ENCODE measurements at places on chromosomes 5 and 9. TPM values are rescaled to one million over a fixed set of nuclear protein-coding genes. Genes with fewer than 3 reads are reported as not detected.

Gene FBP1
- 1.2 TPM for total RNA-seq

Gene PHAX
- 42.8 TPM for total RNA-seq

Gene NR6A1
- 0.74 TPM for total RNA-seq

Gene PCDHA10
- total RNA-seq: not detected

Gene RASGRF2
- total RNA-seq: 15.8 TPM

Gene IL5
- 1.7 TPM for total RNA-seq

Gene KIF24
- 5.9 TPM for total RNA-seq

- DNase-seq: no peak
Measured at GRCh38 chr5:87103616-87104287, 163.9 kb upstream of the RASA1 start.

DNA sequence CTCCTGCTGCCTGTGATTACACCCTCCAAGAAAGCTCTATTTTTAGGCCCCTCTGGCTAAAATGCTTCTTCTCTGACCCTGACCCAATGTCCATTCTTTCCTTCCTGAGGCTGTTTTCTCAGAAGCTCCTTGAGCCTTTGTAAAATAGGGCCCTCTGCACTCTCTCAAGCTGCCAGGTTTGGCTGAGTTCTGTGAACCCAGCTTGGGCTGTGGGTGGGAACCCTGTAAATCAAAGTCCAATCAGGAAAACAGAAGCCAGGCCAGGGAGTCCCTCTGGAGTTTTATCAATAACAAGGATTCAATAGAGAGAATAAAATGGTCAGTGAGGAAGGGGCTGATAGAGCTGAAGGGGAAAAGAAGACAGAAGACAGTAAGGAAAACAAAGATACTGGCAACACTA lies 43.7 kb upstream of the ERCC6L2 start:
- DNase-seq: no peak

DNA sequence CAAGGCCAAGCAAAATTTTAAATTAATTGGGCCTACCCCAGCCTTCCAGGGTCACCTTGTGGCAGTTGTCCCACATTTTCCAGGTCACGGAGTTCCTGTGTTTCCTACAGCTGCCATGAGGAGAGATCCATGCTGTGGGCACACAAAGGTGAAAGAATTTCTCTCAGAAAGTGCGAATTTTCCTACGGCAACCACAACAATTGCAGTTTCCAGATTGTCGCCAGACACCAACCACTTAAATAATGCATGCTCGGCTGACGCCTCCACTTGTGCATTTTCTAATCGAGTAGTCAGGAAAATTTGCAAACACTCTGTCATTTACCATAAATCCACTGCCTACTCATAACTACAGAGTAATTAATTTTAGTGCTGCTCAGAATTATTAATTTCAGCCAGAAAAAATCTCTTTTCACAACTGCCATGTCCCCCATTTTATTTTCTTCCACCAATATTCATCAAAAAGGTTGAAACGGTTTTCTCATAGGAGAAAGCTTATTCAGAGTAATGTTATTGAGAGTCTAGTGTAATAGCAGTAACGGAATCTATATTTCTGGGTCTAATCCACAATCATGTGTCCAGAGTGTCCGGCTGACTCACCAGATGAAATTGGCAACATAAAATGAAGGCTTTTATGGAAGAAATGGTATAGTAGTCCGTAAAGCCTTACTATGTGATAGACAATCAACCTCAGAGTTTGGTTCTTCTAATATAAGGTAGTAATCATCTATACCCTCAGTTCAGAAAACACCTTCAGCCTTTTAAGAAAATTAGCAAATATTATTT lies 389.8 kb downstream of the NR2F1-AS1 start:
- DNase-seq: no peak

GRCh38 chr9:114588210-114588609 lies 641 bp downstream of the ATP6V1G1 start:
- DNase-seq: peak; percentile 34

GRCh38 chr5:105740242-105740641 lies 1930.5 kb downstream of the EFNA5 start:
- DNase-seq: no peak

DNA sequence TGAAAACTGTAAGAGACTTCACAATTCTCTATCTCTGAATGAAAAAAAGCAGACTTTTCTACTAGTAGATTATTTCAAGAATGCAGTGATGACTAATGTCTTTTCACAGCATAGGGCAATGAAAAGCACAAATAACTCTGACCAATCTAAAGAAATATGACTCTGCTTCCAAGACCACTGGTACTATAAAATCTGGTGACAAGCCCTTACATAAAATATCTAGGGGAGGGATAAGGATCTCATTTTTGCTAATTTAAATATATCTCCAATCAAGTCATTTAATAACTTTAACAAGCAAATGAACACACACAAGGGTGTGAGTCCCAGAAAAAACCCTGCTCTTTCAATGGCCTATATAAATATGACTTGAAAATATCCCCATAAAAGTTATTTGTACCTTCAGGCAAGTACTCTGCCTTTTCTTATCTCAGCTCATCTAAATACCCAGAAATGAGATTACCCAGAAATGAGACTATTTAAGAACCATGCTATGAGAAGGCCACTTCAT lies 105.2 kb downstream of the GNAQ start:
- no peak for DNase-seq

- no peak for DNase-seq
Measured at GRCh38 chr5:73751254-73751914, 125.4 kb downstream of the ARHGEF28 start.

DNA sequence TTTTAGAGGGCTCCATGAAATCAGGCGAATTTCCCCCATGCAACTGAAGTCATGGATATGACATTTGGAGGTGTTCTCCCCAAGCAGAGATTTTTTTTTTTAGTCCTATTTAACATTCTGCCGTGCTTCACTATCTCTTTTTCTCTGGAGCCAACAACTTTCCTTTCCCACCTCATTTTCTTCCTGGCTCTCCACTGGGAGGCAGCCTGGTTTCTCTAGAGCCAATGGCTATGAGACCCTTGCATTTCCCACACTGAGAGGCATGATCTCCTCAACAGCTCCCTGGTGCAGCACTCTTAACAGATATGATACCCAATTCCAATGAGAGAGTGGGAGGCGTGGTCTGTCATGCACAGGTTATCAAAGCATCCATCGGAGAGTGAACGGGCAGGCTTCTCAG lies 310.8 kb downstream of the DRD1 start:
- DNase-seq: no peak

DNA sequence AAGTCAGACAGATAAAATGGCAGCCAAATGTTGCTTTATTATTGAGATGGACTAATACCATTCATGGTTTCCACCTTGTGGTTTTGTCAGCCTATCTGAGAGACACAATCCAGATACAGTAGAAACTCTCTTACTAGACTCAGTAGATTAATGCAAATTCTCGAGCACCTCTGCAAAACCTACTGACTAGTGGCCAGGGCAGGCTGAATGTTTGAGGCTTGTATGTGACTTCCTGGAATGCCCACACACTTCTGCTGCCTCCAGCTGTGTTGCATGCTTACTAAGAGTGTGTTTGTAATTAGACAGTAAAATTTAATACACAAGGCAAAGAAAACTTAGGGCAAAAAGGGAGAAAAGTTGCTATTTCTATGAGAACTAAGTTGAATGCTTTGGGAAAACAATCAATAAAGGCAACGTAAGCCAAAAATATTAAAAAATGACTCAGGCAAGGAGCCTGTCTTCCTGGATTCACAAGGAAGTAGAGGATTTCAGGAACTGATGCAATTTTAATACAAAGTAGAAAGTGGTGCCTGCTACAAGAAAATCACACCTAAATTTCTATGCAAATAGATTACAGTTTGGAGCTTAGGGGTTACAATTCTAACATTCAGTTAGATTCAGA lies 30.2 kb upstream of the CCNG1 start:
- DNase-seq: no peak

DNA sequence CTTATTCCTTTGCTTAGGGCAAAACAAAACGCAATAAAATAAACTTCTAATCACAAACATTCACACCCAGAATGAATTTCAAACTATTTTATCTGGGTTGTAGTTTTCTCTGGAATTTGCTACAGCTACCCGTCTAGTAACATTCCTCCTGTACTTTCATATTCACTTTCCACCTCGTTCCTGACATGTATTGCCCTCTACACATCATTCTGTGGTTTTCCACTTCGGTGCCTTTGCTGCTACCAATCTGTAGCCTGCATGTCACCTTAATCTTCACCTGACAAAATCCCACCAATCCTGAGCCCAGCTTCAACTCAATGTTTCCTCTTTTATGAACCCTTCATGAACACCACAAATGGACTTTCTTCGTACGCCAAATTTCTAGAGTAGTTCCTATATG lies 694.1 kb upstream of the C9orf72 start:
- no peak for DNase-seq

GRCh38 chr5:4580772-4581171 lies 559.4 kb upstream of the ADAMTS16 start:
- DNase-seq: no peak

- no peak for DNase-seq
Measured at GRCh38 chr5:64637837-64638443, 52.4 kb upstream of the SHISAL2B start.

DNA sequence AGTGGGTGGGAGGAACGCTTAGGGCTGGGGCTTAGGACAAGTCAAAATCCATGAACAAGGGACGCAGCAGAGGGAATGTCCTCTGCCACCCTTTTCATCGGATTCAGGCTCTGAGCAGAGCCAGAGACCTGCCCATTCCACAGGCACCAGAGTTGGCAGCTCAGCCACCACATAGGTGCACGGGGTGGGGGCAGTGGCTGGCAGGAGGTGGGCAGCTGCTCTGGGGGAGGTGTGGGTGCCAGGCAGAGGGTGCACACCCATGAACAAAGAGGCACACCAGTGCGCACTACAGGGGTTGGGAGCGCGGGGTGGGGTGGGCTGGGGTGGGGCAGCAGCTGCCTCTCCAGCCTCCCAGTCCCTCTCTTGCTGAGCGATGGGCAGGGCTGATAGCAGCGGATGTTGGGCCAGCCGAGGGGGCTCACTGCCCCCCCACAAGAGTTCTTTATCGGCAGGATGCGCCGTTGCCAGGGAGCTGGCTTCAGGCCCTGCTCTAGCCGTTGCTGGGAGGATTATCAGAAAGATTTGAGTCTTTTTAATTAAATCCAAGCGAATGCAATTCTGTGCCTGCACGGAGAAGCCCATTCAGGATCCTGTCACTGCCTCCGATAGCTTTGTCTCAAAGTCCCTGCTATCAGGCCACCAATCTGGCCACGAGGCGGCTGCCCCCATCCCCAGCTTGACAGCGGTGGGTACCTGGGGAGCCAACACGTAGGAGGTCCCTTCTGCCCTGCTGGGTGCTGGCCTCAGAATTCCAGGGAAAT lies 64.3 kb upstream of the LMX1B start:
- DNase-seq: no peak

GRCh38 chr9:76456202-76456926 lies 2.6 kb upstream of the GCNT1 start:
- DNase-seq: peak; percentile 47

- DNase-seq: peak; percentile 54
Measured at GRCh38 chr5:179974946-179975712, 67.4 kb upstream of the TBC1D9B start.

- DNase-seq: no peak
Measured at GRCh38 chr5:179833709-179834070, 13.0 kb downstream of the SQSTM1 start.

GRCh38 chr5:138460032-138460693 lies 5.1 kb upstream of the EGR1 start:
- DNase-seq: no peak

DNA sequence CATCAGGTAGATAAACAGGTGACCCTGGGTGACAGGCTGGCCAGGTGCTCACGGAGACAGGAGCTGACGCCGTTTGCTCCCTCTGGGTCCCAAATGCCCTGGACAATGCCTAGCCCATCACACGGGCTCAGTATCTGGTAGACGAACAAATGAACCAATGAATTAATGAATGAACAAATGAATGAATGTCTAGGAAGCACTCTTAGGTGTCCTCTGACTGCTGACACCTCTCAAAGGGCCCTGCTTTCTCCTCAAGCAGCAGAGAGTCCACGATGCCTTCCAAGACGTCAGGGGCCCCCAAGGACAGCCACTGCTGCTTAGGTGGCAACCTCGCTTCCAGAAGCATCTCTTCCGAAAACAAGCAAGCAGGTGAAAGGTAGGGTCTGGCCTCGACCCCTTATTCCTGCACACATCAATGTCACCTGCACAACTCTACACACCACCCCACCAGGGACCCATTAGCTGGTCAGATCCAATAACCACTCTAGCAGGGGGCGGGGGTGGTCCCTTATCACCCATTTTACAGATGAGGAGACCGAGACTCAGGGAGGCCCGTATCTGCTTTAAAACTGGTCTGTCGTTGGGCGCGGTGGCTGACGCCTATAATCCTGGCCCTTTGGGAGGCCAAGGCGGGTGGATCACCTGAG lies 45.2 kb downstream of the VAV2 start:
- DNase-seq: no peak

DNA sequence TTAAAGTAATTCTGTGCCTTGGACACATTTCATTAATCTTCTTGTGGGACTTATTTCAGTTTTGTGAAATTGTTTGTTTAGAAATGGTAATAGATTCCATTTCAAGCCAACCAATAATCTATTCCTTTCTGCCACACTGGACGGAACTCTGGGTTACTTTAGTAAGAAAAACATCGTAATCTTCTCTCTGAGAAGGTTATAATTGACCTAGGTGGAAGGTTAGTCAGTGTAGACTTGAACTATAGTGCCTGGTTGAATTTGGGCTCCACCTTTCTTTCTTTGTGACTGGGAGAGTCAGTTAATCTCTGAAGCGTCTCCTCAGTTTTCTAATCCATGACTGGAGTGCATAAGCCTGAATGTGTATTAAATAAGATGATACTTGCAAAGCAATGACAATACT lies 89.7 kb upstream of the PRLR start:
- no peak for DNase-seq

- no peak for DNase-seq
Measured at GRCh38 chr5:121872856-121873255, 21.2 kb downstream of the FTMT start.

- DNase-seq: no peak
Measured at GRCh38 chr5:160643616-160644240, 208.3 kb downstream of the ATP10B start.

DNA sequence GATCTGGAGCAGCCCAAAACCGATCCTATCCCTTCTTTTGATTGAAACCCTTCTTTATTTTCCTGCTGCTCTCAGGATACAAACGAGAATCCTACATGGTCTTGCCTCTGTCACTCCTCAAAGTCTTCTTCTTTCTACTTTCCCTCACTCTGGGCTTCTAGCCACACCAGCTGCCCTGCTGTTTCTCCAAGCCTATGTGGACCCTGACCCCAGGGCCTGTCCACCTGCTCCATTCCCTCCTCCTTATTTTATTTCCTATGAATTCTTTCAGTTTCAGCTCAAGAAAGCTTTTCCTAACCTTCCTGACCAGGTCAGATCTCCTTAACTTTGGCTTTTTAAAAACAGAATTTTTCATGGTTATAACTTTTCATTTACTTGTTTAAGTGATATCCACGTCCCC lies 141.0 kb downstream of the ARHGAP26 start:
- DNase-seq: no peak

Data from activated CD8-positive, alpha-beta T cell treated with anti-CD3 and anti-CD28 coated beads for 36 hours (primary cell).